NCI-H510A (cell line): ENCODE measurements at places on chromosomes 16 and 17.

DNA sequence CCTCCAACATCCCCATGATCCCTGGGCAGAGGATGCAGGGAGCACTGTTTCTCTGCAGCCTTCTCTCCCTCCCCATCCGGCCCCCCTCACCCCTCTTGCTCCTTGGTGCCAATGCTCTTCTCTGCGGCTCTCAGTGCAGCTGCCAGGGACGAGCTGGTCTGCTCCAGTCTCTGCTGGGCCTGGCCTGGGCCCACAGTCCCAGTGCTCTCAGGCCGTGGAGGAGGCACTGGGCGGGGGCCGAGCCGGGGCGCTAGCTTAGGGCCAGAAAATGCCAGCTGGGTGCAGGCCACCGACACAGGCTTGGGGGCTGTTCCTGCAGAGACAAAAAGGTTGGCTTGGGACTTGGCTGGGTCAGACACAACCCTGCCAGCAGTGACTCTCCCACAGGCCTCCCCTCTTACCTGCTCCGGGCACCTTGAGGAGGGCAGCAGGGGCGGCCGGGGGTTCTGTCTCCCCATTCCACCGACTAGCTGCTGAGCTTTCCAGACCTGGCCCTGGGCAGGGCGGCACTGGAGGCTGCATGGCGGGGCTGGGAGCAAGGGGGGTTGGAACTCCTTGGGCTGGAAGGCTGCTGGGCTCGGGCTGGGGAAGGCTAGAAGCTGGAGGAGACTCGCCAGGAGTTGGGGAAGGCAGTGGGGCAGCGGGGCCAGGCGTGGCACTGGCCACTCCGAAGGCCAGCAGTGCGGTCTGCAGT, 13.8 kb downstream of the CASKIN2 start:
- DNase-seq = no peak

DNA sequence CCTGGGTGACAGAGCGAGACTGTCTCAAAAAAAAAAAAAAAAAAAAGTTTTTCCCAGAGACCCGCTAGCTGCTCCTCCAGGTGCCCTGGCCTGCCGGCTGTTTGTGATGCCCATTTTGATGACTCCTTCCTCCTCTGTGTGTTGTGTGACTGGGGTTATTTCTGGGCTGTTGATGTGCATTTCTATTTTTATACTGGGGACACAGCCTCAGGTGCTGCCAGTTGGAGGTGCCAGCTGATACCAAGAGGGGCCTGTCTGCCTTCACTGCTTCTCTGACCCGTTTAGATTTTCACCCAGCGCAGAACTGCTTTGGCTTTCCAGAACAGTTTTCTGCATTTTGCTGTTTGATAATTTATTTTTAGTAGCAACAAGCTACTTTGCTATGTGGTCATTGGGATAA, 6.7 kb downstream of the PLA2G15 start:
- DNase-seq = no peak

DNA sequence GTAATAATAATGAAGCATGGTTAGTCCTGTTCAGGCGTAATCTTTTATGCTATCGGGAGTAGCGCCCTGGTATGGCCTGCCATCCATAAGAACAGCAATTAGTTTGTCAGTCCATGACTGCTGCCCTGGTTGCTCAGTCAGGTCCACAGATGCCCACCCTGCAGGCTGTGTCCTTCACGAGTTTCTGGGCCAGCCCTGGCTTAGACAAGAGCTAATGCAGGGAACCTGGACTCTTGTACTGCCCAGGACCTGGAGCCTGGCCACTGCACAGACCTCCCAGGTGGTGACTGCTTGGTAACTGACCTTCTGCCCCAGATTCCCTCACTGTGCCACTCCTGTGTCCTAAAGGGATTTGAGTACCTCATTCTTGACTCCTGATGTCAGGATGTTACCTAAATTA, 161.1 kb upstream of the NOG start:
- DNase-seq = no peak

- DNase-seq = no peak
Observed at GRCh38 chr16:83624429-83625120, 183.2 kb upstream of the HSBP1 start.

- DNase-seq = no peak
Observed at GRCh38 chr16:52592778-52593177, 45.8 kb upstream of the TOX3 start.

- no peak for DNase-seq
Observed at GRCh38 chr16:50313596-50314478, 47.5 kb downstream of the ADCY7 start.

GRCh38 chr16:49697631-49698452, 158.1 kb downstream of the ZNF423 start:
- no peak for DNase-seq

DNA sequence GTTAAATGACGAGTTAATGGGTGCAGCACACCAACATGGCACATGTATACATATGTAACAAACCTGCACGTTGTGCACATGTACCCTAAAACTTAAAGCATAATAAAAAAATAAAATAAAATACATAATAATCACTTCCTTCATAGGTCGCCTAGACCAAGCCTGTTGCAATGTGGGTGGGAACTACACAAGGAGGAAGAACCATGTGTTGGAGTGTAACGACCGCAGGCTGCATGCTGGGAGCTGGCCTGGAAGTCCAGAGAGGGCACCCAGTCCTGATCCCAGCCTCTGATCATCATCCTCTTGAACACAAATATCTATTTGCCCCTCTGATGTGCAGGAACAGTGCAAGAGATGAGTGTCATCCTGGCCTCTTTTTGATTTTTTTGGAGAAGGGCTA, 224.7 kb upstream of the ASIC2 start:
- no peak for DNase-seq
